HepG2 (cell line): ENCODE measurements at places on chromosomes 5 and 9.

DNA sequence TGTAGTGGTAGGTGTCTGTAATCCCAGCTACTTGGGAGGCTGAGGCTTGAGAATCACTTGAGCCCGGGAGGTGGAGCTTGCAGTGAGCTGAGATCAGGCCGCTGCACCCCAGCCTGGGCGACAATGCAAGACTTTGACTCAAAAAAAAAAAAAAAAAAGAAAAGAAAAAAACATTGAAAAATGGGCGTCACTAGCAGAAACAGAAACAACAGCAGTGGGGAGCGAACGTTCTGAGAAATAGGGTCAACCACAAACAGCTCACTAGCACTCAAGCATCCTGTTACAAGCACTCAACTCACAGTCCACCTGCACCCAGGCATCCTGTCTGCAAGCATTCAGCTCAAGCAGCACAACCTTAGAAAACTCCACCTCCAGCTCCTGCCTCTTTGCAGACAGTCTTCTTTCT lies 17.2 kb downstream of the TRIM14 start:
- H3K4me1 ChIP-seq = peaks cover 12% of the 10 kb centered on the region
- DNase-seq = no peak
- no peaks in the 10 kb centered on the region for H3K27me3 ChIP-seq
- H3K4me3 ChIP-seq = no peak overlapping the region

DNA sequence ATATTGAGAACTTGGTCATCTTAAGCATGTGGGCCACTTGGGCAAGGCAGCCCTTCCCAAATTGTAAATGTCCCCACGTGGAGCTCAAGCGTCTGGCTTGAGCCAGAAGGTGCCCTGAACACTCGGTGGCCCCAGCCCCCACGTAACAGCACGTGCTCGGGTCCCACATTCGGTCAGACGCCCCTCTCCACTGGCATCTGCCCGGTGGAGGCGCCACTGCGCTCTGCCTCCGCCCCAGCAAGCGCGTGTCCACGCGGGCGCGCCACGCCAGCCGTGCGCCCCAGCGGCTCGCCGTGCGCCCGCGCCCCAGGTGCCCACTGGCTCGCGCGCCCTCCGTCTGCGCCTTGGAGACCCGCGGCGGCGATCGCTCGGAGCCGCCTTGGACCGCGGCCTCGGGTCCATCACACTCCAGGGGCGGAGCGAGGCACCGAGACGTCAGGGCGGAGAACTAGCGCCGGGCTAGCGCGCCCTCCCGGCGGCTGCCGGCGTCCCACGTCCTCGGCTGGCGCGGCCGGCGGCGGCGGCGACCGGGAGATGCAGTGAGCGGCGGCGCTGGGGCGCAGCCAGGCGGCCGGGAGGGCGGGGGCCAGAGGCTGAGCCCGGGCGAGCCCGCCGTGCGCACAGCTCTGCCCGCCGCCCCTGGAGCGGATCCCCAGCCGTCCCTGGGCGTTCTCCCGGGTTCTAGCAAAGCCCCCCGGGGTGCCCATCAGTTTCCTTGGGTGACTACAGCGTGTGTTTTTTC lies at the start of gene PALM2AKAP2:
PALM2AKAP2 (plus strand) TSS at position 488 of the 742 bp plus-strand sequence. CDS start 291 bp downstream, outside the sequence.
- no peaks in the 10 kb centered on the region for H3K4me1 ChIP-seq
- no peaks in the 10 kb centered on the region for H3K27me3 ChIP-seq
- H3K27ac ChIP-seq = no peak within 1 kb of the TSS
- peak within 1 kb of the TSS; percentile 45; the same call in 1 of the 2 replicates for H3K4me3 ChIP-seq
- no peaks in the 10 kb centered on the region for H3K36me3 ChIP-seq

- H3K27ac ChIP-seq = no peak overlapping the region
- H3K27me3 ChIP-seq = no peaks in the 10 kb centered on the region
- no peaks in the 10 kb centered on the region for H3K36me3 ChIP-seq
- no peaks in the 10 kb centered on the region for H3K4me1 ChIP-seq
- DNase-seq = no peak
Observed at GRCh38 chr5:42750507-42750906, 6.1 kb upstream of the CCDC152 start.

DNA sequence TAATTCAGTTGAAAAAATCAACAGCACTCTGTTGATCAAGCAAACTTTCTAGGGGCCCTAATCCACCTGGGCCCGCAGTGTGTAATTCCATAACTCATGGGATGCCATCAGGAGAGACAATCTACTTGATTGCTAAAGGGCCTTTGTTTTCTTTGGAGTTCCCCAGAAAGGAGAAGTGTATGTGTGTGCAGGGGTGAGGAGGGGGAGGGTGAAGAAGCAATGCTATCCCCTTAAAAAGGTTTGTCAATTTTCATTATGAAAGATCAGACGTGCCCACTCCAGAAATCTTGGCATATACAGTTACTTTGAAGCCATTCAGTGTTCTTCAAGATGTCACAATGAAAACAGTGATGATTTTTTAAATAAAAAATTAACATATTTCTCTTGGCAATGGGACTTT lies 6.2 kb downstream of the PARP8 start:
- no peak for DNase-seq
- peaks cover 7% of the 10 kb centered on the region; the same call in 2 of the 3 replicates for H3K27me3 ChIP-seq
- no peaks in the 10 kb centered on the region for H3K36me3 ChIP-seq
- no peaks in the 10 kb centered on the region for H3K4me1 ChIP-seq
- H3K4me3 ChIP-seq = no peak overlapping the region

GRCh38 chr5:126384985-126385384 lies 38.2 kb upstream of the GRAMD2B start:
- no peaks in the 10 kb centered on the region for H3K36me3 ChIP-seq
- no peak overlapping the region for H3K4me3 ChIP-seq
- peaks cover 3% of the 10 kb centered on the region for H3K4me1 ChIP-seq
- no peak for DNase-seq
- no peaks in the 10 kb centered on the region for H3K27me3 ChIP-seq
- no peak overlapping the region for H3K27ac ChIP-seq

DNA sequence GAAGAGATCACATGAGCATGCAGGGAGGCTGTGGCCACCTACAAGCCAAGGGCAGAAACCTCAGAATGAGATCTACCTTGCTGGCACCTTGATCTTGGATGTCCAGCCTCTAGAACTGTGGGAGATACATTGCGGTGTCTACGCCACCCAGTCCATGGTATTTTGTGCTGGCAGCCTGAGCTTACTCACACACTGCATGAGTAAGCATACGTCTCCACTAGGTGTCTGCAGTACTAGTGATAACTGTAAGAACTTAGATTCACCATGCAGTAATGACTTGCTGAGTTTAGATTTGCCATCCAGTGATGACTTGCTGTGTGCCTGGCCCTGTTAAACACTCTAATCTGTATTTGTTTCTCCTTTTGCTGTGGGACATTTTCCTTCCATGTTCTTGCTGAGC lies 417.7 kb downstream of the GADD45G start:
- H3K4me1 ChIP-seq = no peaks in the 10 kb centered on the region
- no peak for DNase-seq
- no peak overlapping the region for H3K4me3 ChIP-seq
- no peak overlapping the region for H3K27ac ChIP-seq
- H3K27me3 ChIP-seq = no peaks in the 10 kb centered on the region
- no peaks in the 10 kb centered on the region for H3K36me3 ChIP-seq

GRCh38 chr9:75186767-75187380 lies 98.6 kb downstream of the OSTF1 start:
- no peak for DNase-seq
- H3K36me3 ChIP-seq = no peaks in the 10 kb centered on the region
- H3K4me3 ChIP-seq = no peak overlapping the region
- no peaks in the 10 kb centered on the region for H3K27me3 ChIP-seq

DNA sequence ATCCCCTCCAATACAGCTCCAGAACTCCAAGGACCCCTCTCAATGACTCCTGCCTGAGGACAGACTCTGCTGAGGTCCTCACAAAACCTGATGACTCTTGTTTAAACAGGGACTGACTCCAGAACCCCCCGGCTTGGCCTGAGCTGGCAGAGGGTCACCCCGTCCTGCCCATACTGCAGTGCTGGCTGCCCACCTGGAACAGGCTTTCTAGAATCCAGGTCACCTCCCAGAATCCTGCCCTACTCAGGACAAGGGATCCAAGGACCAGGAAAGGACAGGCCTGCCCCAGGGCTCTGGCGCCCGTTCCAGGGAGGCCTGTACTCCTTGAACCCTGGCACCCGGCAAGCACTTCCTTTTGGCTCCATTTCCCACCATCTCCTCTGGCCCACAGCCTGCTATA lies 22.2 kb downstream of the RALGDS start:
- H3K27me3 ChIP-seq = no peaks in the 10 kb centered on the region
- no peak for DNase-seq
- H3K27ac ChIP-seq = no peak overlapping the region

- no peak for DNase-seq
- no peak overlapping the region for H3K4me3 ChIP-seq
- no peaks in the 10 kb centered on the region for H3K27me3 ChIP-seq
- H3K36me3 ChIP-seq = no peaks in the 10 kb centered on the region
- no peak overlapping the region for H3K27ac ChIP-seq
Observed at GRCh38 chr5:5011151-5011550, 129.0 kb upstream of the ADAMTS16 start.

DNA sequence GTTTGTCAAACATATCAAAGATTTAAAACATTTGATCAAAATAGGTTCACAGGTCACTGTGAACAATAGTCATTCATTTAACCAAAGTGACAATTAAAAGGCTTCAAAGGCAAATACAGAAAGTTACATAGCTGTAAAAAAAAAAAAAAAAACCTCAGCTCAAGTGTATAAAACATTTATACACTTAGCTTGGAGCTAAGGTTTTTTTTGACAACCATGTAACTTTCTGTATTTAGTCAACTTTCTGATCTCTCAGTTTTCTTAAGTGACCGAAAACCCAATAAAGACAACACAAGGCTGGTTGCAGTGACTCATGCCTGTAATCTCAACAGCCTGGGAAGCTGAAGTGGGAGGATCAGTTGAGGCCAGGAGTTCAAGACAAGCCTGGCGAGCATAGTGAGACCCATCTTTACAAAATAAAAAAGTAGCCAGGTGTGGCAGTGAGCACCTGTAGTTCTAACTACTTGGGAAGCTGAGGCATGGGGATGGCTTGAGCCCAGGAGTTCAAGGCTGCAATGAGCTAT lies 16.4 kb upstream of the UBTD2 start:
- no peak overlapping the region for H3K27ac ChIP-seq
- H3K36me3 ChIP-seq = no peaks in the 10 kb centered on the region
- no peak overlapping the region for H3K4me3 ChIP-seq
- DNase-seq = no peak
- no peaks in the 10 kb centered on the region for H3K27me3 ChIP-seq

DNA sequence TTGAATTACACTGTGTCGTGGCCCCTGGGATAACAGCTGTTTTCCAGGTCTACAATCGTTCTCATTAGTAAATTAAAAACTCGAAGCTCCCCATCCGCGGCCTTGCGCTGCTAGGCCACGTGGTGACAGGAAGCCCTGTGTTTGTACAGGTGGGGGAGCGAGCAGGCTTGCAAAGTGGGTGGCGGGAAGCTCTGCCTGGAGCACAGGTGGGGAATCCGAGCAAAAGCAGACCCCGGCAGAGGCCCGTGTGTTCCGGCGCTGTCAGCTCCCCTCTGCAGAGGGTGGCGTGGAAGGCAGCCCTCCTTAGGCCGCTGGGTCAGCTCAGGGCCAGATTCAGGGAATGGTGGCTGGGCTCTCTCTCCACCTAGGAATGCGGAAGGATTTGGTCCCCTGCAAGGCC lies 59.5 kb upstream of the ERCC6L2 start:
- H3K27ac ChIP-seq = no peak overlapping the region
- DNase-seq = no peak
- no peaks in the 10 kb centered on the region for H3K36me3 ChIP-seq

GRCh38 chr5:106331415-106331814 lies 1339.3 kb downstream of the EFNA5 start:
- no peaks in the 10 kb centered on the region for H3K36me3 ChIP-seq
- H3K4me3 ChIP-seq = no peak overlapping the region
- H3K27ac ChIP-seq = no peak overlapping the region
- H3K27me3 ChIP-seq = no peaks in the 10 kb centered on the region
- H3K4me1 ChIP-seq = no peaks in the 10 kb centered on the region
- no peak for DNase-seq

DNA sequence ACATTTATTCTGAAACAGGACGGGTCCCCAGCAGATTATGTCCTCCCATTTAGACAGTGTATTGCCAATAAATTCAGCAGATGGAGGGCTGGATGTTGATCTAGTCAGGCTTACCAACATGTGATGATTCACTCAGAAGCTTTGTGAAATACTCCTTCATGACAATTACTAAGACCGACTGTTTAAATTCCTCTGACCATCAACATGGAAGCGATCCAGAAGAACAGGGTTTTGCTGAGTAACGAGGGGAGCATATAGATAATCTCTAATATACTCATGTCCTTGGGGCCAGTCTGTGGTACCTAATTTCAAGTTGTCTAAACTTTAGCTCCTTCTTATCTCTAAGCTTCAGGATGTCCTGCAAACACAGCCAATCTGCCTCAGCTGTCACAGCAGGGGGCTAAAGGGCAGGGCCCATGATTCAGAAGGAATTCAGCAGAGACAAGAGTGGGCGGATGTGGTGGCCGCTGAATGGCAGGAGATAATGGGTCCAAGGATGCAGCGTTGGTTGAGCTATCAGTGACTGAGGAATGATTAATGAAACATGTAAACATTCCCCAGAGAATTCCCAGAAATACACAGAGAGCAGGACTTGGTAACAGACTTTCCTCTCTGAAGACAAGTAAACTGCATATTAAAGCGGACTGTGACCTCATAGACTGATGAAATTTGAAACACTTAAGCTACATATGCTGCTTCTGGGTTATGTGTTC lies 109.4 kb downstream of the ANKRD55 start:
- H3K27me3 ChIP-seq = no peaks in the 10 kb centered on the region
- peak; percentile 99 for DNase-seq
- H3K4me1 ChIP-seq = peaks cover 73% of the 10 kb centered on the region
- H3K4me3 ChIP-seq = peak overlapping the region; percentile 45; the same call in 1 of the 2 replicates
- H3K27ac ChIP-seq = peak overlapping the region; percentile 86
- no peaks in the 10 kb centered on the region for H3K36me3 ChIP-seq

DNA sequence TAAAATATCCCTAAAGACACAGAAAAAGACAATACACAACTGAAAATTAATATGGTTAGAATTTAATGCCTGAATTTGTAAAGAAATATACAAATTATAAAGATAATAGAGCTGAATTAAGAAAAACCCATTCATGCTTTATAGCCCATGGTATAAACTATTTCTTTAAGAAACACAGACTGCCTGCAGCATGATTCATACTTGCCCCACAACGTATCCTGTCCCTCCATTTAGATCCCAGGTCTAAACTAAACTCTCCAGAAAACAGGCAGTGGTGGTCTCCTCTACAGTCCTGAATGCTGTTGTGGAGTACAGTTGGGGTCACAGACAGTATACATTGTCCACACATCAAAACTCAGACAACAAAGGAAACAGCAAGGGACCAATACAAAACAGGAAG lies 24.8 kb downstream of the IL6ST start:
- no peak overlapping the region for H3K27ac ChIP-seq
- no peaks in the 10 kb centered on the region for H3K4me1 ChIP-seq
- peaks cover 10% of the 10 kb centered on the region for H3K36me3 ChIP-seq
- no peak for DNase-seq

GRCh38 chr9:115170358-115171073 lies 52.6 kb upstream of the TNC start:
- no peaks in the 10 kb centered on the region for H3K27me3 ChIP-seq
- no peaks in the 10 kb centered on the region for H3K4me1 ChIP-seq
- no peak for DNase-seq
- no peaks in the 10 kb centered on the region for H3K36me3 ChIP-seq
- H3K4me3 ChIP-seq = no peak overlapping the region
